ENCODE measurements at places on chromosomes 5 and 9.

DNA sequence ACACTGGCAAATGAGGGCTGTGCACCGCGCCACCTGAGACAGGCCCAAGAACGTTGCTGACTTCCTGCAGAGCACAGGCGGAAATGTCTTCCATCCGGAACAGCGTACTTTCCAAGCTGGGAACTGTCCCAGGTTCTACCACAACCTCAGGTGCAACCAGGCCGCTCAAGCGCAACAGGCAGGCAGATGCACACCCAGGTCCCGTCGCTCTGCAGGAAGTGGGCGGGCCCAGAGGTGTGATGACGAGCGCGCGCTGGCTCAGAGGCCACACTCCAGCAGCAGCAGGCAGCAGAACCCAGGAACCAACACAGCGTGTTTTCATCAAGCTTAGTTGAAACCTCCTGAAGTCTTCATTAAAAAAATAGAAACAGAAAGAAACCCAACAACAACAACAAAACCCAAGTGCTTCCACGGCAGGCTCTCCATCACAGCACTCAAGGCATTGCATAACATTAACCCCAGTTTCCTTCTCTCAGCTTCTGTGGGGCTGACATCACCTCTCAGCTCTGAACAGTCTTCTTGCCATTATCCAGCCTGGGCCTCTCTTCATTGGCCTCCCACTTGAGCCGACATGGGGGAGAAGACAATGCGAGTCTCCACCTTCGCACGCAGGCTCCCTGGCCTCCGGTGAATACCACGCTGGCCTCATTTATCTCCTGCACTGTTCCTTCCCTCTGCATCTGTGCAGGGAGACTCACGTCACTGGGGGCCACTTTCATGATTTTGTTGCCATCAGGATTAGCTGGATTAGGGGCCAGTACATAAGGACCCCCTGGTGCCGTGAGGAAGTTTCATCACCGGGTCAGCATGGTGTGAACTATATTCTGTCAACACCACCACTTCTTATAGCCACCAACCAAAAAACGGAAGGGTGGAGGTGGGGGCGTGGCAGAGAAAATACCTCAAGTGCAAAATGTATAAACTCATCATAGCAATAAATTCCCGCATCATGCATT, 22.1 kb downstream of the PTCH1 start:
- no peak for DNase-seq

DNA sequence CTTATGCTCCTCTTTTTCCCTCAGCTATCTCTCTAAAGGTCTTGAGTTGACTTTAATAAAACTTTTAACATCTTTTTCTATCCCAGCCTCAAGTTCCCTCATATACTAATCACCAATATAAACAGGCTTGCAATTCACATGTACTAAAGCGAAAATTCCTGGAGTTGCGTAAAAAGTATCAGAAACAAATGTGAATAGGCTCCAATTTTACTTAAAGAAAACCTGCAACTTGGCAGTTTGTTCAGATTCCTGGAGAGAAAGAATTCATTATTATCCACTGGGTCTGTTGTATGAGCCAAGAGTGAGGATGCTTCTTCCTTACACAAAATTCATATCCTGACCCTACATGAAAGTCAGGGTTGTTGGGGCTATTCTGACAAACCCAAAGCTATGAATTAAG, 384.2 kb downstream of the DTWD2 start:
- no peak for DNase-seq

DNA sequence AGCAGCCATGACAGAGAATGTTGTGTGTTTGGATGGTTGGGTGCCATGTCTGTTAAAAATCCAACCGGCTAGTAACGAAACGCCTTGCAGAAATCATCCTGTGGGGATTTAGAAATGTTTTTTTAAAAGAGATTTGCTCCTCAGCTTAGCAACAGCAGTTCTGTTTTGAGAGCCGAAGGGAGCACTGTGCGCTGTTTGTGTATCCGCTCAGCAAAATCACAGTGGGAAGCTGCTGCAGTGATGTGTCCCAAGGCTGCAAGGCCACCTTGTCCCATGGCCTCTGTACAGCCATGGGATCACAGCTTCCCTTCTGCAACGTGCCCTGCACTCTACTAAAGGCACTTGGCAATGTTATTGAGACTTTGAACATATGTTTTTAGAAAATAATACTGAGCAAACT, 40.9 kb downstream of the TRIO start:
- DNase-seq: no peak

GRCh38 chr9:127961613-127962155, 19.1 kb downstream of the EEIG1 start:
- DNase-seq: no peak

DNA sequence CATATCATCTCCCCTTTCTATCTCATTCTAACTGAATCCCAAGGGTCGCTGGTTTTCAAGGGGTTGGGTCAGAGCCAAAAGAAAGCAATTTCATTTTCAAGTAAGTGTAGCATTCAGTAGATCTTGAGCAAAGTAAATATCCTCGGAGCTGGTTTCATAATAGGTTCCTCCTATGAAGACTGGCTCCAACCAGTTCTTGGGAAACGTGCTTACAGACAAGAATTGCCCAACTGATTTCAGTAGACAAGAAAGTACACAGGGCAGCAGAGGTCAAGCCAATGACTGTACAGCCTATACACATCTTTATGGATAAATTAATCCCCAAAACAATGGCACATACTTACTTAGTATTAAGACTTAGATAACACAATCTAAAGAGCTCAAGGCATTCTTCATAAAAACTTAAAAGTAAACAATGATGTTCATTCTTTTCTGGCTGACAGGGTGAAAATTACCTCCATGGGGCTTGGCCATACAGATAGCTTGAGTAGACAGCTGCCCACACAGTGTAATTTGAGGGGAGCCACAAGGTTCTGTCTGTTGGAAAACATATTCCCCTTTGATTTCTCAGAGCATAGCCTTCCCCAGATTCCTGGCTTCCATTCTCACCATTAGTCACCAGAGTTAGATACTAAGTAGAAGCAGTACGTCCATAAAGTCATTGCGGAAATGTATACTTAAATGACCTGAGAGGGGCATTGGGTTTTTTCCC, 163.9 kb downstream of the ARRDC3 start:
- no peak for DNase-seq

GRCh38 chr9:101325053-101325452, 59.8 kb downstream of the BAAT start:
- no peak for DNase-seq

GRCh38 chr5:178422400-178422775, 167.8 kb downstream of the COL23A1 start:
- no peak for DNase-seq

Measured in mesothelial cell of epicardium (in vitro differentiated cells).